ENCODE measurements at places on chromosomes 1 and 21.
A peak's percentile ranks its signal among the peaks of the same experiment; 100 is the strongest.

DNA sequence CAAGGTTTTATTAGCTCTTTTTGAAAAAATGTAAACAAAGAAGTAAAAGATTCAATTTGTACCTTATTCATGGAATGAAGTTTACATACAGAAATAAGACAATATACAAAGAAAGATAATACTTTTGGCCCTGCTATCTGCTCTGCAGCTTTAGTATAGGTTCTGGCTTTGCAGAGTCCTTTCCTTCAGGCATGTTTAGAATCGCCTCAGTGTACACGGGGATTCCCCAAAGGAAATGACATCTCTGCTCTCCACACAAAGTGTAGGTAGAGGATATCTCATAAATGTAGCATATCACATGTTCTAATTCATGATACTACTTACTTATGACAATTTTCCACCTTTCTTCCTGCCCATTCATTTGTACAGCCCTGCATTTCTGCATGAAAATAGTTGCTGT lies 222.6 kb upstream of the DPYD start:
- DNase-seq: no peak

DNA sequence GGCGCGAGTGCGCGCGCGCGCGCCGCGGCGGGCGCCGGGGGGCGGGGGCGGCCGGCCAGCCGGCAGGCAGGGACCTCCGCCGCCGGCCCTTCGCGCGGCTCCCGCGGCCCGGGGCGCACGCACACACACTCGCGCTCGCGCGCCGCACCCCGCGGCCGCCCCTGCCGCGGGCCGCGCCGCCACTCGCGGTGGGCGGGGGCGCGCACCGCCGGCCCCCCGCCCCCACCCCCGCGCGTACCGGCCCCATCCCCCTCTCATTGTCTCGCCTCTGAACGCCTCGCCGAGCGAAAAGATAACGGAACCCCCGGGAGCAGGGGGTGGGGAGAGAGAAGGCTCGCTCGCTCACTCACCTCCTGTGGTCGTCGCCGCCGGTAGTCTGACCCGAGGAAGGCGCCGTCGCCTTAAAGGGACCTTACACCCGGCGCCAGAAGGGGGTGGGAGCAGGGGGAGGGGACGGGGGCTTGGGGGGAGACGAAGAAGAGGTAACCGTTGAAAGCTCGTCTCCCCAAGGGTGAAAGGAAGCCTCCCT lies 428 bp downstream of the POGZ start:
- DNase-seq: peak; percentile 53

DNA sequence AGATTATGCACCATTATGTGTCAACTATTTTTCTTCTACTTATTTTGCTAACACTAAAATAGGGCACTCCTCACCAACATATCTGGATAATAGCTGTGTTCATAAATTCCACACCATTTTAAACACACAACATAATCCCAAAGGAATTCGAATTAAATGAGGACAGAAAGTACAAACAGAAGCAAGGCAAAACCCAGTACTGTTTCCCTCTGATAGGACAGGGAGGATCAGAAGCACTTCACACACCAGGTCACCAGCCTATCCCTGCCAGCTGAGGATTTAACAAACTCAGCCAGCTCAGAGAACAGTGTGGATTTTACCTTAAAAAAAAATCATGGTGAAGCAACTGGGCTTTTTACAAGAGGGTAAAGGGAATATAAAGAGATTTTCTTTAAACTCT lies 20.0 kb downstream of the CRYZ start:
- DNase-seq: no peak

DNA sequence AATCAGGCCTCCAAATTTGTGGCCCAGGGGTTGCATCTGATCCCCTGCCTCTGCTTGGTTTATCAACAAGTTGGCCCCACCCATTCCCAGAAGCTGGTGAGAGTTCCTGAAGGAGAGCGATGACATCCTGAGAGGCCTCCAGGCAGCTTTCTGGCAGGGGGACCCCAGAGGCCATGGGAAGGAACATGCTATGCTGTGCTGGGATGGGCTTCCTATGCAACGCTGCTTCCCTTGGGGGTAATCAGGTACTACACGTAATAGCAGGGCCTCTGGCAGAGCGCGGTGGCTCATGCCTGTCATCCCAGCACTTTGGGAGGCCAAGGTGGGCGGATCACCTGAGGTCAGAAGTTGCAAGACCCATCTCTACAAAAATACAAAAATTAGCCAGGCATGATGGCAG lies 8.4 kb upstream of the MTF1 start:
- DNase-seq: no peak

DNA sequence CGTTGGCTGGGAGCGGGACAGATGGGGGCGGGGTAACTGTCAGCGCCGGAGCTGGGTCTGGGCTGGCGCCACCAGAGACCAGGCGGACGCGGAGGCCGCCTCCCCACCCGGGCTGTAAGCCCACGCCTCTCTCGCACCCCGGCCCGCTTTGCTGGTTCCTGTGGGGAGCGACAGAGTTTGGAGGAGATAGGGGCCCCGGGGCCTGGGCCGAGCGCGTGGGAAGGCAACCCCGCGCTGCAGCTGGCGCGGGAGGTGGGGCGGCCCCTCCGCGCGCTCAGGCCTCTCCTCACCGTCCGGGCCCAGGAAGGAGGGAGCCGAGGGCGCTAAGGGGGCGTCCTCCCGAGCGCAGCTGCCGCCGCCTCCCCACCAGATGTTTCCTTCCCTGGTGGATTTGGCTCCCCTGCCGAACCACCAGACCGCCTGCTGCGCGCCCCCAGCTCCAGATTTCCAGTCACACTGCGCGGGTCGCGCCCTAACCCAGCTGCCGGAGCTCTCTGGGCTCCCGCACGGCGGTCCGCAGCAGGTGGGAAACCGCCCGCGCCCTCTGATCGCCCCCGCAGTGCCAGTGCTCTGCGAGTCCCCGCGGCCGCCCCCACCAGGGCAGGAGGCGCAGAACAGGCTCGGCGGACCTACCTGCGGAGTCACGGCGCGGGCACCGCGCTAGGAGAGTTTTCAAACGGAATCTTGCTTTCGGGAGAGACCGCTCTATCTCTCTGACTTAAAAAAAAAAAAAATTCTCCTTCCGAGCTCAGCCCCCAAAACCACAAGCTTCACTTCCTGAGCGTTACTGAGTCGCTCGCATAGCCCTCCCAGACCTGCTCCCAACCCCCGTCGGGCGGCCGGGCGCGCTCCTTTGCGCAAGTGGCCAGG lies 1.1 kb downstream of the GFI1 start:
- peak; percentile 90 for DNase-seq

DNA sequence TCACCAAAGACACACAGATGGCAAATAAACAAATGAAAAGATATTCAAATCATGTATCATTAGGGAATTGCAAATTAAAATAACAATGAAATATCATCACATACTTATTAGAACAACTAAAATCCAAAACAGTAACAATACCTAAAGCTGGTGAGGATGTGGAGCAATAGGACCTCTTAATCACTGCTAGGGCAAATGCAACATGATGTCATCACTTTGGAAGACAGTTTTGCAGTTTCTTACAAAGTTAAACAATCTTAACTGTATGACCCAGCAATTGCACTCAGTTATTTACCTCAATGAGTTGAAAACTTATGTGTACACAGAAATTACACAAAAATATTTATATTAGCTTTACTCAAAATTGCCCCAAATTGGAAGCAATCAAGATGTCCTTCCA lies 47.3 kb downstream of the SELENOF start:
- DNase-seq: no peak

DNA sequence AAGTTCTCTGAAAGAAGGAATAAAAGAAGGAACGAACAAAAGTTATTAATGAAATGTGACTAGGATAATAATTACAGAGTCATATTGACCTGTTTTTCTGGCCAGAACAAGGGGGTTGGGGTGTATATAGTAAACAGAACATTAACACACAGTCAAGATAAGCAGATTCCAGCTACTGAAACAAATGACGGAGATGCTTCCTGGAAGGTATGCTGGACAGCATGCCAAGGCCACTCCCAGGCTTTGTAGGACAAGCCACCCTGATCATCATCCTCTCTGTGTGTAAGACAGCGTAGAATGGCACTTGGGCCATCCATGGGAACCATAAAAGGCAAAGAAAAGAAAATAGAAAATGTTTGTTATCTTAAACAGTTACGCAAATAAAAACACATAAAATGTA lies 120.7 kb downstream of the TGFBR3 start:
- no peak for DNase-seq

DNA sequence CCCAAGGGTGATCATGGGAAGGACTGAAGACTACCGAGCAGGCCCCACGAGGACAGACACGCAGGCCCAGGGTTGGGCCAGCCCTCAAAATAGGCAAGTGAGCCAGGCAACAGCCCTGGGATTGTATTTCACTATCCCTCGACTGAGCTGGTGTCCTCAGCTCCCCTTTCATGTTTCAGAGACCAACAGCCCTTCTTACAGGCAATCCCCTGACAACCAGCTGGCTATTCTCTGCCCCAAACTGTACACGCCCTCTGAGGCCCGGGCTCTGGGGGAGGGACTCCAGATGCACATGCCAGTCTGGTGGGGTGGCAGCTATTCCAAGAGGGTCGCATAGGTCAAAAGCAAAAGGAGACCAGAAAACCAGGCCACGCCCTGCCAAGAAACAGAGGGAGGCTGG lies 243.0 kb downstream of the TOMM20 start:
- DNase-seq: no peak

DNA sequence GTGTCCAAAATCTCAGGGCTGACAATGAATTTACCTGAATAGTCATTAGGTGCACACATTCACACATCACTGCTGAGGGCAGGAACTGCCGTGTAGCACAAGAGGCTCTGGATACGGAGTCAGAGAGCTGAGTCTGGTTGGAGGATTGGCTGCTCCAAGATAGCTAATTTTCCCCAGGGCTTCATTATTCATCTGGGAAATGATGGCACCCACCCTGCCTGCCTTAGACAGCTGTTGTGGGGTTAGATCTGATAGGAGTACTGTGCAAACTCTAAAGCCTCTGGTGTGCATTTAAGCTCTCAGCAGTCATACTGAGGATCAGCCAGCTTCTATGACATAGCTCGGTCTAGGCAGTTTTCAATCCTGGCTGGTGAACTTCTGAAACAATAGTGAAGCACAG lies 67.0 kb downstream of the LMX1A start:
- DNase-seq: no peak

GRCh38 chr1:170360601-170361000 lies 171.4 kb upstream of the GORAB start:
- DNase-seq: no peak

DNA sequence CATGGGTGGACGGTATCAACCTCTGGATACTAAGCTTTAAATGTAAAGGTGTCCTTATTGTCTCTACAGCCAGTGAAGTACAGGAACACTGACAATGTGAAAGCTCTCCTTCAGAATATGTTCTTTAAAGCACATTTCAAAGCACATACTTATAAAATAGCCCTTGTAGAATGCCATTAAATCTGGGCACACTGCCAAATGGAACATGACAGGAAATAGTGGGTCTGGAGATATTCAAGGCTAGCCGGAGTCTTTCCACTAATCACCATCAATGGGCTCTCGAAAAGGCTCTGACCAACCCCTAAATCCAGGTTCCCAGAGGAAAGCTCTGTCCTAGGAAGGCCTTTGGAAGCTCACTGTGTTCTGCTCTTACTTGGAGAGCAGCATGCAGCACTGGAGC lies 46.6 kb downstream of the PLD5 start:
- no peak for DNase-seq

DNA sequence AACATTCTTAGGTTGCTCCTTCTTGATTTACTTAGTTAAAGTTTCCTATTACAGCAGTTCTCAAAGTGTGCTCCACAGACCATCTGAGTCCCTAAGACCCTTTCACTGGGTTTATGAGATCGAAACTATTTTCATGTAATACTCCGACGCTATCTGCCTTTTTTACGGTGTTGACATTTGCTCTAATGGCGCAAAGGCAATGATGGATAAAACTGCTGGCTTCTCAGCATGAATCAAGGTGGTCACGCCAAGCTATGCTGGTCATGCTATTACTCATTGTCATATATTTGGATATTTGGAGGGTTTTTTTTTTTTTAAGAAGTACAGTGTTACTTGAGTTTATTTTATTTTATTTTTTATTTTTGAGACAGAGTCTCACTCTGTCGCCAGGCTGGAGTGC lies 235.1 kb downstream of the KIF26B start:
- DNase-seq: no peak

DNA sequence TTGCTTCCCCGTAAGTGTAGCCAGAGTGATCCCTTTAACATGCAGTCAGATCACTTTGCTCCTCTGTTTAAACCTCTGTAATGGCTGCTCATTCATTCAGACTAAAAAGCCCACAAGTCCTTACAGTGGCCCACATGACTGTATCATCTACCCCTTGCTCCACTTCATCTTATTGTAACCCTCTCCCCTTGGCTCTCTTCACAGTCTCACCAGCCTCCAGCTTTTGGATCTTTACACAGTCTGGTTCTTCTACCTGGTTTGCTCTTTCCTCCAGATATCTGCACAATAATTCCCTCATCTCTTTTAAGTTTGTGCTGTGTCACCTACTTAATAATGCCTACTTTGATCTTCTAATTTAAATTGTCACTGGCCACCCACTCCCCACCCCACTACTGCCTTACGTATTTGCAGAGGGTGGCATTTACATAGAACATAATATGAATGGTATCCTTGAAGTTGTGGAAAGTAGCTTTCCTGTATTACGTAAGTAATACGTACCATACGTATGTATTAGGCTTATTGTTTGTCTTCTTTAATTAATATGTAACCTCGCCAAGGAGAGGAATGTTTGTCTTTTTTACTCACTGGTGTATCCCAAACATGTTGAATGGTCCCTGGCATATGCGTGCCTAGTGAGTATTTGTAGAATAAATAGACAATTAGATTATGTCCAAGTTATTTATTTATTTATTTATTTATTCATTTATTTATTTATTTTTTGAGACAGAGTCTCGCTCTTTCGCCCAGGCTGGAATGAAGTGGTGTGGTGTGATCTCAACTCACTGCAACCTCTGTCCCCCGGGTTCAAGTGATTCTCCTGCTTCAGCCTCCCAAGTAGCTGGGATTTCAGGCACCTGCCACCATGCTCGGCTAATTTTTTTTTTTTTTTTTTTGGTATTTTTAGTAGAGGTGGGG lies 48.6 kb downstream of the TSNAX start:
- no peak for DNase-seq

GRCh38 chr1:208171616-208172422 lies 72.4 kb downstream of the PLXNA2 start:
- no peak for DNase-seq

- no peak for DNase-seq
Observed at GRCh38 chr1:186149591-186149990, 225.5 kb downstream of the TPR start.

- no peak for DNase-seq
Observed at GRCh38 chr1:224558904-224559303, 57.2 kb upstream of the CNIH3 start.

- DNase-seq: no peak
Observed at GRCh38 chr1:206600527-206600926, 11.7 kb downstream of the EIF2D start.

- DNase-seq: no peak
Observed at GRCh38 chr1:38512789-38513188, 346.8 kb downstream of the RRAGC start.

- no peak for DNase-seq
Observed at GRCh38 chr1:10537082-10537766, 62.5 kb downstream of the PEX14 start.

- DNase-seq: no peak
Observed at GRCh38 chr1:6180707-6181311, 688 bp upstream of the CHD5 start.

- DNase-seq: peak; percentile 29
Observed at GRCh38 chr1:85321237-85321964, 45.0 kb upstream of the BCL10 start.

- no peak for DNase-seq
Observed at GRCh38 chr1:41362357-41362721, 1.1 kb downstream of the FOXO6 start.

- no peak for DNase-seq
Observed at GRCh38 chr1:216034506-216034905, 388.7 kb downstream of the USH2A start.
